Left cardiac atrium (tissue), 4 donors: ENCODE measurements at places on chromosomes 1 and 21.

- no peak for DNase-seq
Measured at GRCh38 chr1:229479660-229480399, 28.3 kb downstream of the NUP133 start.

- peak; percentile 73 for DNase-seq
Measured at GRCh38 chr1:167059045-167059808, 30.9 kb downstream of the GPA33 start.

DNA sequence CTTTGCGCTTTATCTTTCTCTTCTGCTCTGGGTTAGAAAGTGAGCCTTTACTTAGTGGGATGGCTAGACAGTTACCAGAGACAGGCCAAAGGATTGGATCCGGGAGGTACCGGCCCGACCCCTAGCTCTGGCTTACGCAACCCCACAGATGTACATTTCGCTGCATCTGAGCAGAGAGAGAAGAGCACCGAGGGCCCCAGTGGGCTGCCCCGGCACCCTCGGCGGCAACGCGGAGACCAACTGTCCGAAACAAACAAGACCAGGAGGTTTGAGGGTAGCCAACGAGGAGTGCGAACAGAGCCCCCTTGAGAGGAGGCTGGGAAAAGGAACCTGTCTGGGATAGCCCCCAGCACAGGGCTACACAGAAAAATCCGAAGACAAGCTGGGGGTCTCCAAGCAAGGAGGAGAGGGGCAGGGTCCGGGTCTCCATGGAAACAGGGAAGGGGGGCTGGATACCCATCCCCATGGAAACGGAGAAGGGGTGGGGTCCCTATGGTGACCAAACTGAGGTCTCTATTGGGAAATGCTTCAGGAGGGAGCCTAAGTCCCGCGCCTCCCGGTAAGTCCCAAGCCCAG lies 373 bp downstream of the MTF1 start:
- no peak for DNase-seq

GRCh38 chr1:229068270-229068987 lies 202.5 kb upstream of the RAB4A start:
- DNase-seq, result peak; percentile 46

DNA sequence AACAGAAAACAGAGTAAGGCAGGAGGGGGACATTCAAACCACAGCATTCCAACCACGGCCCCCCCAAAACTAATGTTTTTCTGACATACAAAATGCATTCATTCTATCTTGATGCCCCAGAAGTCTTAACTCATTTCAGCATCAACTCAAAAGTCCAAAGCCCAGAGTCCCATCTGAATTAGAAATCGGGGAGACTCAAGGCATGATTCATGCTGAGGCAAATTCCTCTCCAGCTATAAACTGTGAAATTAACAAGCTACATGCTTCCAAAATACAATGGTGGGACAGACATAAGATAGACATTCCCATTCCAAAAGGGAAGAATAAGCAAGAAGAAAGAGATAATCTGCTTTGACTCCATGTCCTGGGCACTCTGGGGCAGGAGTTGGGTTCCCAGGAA lies 73.9 kb downstream of the KCNJ15 start:
- DNase-seq, result no peak

- DNase-seq, result peak; percentile 66
Measured at GRCh38 chr1:19735440-19736127, 64.1 kb downstream of the TMCO4 start.

DNA sequence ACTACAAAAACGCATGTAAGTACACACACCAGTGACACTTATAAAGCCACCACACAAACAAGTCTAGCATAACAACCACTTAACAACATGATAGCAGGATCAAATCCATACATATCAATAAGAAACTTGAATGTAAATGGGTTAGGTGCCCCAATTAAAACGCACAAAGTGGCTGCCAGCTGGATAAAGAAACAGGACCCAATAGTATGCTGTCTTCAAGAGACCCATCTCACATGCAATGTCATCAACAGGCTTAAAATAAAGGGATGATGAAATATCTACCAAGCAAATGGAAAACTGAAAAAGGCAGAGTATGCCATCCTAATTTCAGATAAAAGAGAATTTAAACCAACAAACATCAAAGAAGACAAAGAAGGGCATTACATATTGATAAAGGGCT lies 109.6 kb downstream of the SLC5A9 start:
- DNase-seq, result no peak

- DNase-seq, result no peak
Measured at GRCh38 chr1:15765495-15766194, 7.0 kb downstream of the FBLIM1 start.

DNA sequence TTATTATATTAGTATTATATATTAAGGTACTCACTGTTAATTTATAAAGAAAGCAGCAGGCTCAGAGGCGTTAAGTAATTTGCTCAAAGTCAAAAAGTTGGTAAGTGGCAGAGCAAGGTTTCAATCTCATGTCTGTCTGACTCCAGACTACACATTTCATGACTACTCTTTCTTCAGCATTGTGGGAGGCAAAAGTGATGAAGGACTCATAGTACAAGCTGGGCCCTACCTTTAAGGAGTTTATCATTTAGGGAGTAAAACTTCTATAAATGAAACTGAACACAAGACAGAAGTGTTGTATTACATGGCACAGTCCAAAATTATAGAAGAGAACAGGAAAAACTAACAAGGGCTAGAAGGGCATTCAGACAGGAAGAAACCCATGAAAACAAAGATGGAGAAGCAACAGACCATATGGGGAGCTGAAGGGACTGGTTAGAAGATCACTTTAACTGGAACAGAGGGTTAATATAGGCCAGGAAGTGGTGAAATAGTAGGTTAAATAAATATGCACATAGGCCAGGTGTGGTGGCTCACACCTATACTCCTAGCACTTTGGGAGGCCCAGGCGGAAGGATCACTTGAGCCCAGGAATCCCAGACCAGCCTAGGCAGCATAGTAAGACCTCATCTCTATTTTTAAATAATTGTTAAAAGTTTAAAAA lies 11.5 kb downstream of the SORT1 start:
- no peak for DNase-seq

GRCh38 chr1:119959268-119960220 lies 63.2 kb upstream of the ADAM30 start:
- DNase-seq, result no peak

DNA sequence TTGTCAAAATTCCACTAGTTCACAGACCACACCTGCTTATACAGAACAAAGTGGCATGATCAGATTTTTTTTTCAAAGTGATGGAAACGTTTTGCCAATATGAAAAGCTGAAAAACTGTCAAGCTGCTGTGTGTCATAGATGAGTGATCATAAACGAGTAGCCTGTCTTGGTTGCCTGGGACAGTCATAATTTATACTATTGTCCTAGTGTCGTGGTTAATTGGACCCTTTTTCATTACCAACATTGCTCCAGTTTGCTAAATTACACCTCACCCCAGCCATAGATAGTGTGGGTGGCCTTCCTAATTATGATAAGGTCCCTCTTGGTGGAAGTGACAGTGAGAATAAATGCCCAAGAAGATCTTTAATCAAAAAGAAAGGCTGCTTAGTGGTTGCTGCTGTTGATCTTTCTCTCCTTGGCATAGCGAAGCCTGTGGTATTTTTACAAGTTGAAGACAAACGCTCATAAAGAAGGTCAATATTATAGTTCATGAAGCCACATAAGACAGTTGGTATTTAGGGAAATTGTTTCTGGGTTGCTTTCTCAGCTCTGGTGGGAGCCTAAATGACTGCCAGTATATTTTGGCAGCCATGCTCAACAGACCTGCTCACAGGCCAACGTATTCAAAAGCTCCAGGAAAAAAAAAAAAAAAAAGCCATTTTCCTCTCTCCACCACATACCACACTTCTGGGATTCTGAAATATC lies 478.1 kb downstream of the PLA2G4A start:
- DNase-seq, result no peak

DNA sequence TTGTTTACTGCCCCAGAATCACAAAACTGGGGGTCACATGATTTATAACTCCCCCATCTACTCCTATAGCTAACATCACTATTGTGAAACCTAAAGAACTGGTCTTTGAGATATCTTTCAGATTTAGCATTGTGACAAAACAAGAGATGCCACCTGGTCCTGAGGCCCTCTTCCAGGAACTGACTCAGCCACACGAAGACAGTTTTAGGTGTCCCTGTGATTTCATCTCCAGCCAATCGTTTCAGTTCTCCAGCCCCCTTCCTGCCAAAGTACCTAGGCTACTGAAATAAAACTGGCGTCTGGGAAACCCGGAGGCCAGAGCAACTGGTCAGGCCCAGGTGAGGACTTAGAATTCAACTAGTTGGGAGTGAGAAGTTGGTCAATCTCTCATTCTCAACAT lies 36.6 kb downstream of the TBX19 start:
- DNase-seq, result no peak
